ENCODE measurements at places on chromosomes 2 and 18.
A peak's percentile ranks its signal among the peaks of the same experiment; 100 is the strongest.

DNA sequence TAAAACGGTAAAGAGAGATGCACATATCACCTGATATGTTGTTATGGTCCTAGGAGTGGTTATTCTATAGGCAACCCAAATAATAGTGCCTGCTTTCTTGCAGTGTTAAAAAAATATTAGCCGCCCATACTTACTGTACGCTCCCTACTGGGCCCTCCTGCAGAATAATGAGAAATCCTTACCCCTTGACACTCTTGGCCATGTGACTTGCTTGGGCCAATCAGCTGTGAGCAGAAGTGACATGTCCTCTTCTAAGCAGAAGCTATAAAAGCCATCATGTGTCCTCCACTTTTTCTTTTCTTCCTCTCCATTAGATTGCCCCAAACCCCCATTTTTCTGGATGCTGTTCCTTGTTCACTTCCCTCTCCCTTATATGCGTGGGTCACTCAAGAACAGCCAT lies 90.5 kb upstream of the SPRED2 start:
- no peak for DNase-seq

DNA sequence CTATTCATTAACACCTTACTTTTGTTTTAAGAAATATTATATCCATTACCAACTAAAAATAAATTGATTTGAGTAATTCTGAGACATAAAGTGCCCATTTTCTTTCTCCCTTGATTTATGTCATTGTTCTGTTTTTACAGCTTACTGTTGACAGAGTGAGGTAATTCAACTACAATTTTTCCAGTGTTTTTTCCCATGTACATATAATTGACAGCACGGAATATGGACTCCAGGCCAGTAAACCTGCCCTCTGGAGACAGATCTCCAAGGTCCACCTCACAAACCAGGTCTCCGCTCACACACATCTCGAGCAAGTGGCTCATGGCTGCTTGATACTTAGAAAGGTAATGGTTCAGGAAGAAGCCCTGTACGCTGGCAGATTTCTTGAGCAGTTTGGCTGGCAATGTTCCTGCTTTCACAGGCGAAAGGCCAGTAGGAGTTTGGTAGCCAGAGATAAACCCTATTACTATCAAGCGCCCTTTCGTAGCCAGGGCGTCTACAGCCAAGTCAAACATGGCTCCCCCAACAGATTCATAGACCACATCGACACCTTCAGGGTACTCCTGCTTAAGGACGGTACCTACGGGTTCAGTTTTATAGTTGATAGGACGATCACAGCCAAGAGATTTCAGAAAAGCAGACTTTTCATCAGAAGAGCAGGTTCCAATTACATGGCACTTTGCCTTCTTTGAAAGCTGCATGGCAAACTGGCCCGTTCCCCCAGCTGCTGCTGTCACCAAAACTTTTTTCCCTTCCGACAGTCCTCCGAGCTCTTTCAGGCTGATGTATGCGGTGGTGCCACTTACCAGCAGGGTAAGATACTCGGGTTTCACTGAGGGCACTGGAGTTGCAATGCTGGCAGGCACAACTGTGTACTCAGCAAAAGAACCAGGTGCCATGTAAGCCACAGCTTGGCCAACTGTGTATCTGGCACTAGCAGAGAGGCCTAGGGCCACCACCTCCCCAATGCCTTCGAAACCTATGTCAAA lies 7.4 kb downstream of the PTGR3 start:
- DNase-seq, result no peak

DNA sequence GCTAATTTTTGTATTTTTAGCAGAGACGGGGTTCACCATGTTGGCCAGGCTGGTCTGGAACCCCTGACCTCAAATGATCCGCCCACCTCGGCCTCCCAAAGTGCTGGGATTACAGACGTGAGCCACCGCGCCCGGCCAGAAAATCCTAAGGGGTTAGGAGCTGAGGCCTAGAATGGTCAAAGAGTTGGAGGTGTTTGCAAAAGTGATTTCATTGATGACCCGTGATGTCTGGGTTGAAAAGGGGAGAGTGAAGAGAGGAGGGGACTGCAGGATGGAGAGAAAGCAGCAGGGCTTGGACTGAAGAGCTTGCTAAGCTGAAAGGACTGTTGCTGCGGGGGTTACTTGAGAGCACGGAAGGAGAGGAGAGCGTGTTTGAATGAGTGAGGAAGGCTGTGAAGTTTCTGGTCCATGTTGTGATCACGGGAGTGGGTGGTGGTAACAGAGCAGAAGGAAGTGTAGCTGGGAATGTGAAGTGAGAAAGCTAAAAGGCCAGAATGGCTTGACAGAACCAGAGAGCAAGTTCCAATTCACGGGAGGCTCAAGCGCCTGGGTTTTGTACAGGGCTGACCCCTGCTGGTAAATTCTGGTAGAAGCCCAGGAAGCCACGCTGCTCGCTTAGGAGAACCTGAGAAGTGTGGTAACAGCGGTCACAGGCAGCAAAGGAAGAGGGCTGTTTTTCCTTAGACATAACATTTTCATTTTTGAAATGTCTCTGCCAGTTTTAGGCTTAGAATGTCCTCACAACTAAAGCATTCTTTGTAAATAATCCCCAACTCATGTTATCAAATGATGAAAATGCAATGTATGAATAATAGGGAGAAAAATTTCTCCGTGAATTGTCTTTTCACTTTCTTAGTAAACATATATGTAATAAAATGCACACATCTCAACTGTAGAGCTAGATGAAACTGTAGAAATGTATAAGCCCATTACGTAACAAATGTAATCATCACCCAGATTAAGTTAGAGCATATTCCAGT lies 40.5 kb upstream of the ACTR2 start:
- DNase-seq, result peak; percentile 68

DNA sequence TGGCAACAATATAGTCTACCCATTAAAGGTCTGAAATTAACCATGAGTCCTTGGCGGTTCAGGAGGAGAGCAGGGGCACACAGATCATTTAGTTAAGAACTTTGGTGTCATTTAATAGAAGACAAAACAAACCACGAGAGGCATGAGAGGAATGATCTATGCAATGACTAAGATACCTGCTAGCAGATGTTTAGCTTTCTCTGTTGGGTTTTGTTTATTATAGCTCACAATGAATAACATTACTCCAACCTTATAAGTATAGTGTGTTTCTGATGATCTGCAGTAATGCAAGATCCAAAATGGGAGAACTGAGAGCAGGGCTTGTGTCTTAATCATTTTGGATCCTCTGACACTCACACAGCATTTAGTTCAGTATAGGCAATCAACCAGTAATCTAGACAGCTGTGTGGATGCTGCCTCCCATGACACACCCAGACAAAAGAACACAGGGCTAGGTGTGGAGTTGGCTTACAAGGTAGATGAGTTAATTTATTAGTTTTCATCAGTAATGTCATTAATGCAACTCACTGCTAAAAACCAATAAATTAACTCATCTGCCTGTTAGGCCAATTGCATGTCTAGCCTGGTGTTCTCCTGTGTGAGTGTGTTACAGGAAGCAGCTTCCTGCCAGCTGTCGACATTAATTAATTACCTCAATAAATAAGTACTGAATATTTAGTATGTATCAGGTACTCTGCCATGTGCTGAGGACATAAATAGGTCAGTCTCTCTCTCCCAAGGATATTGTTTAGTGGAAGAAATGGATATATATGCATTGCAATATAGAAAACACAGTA lies 92.3 kb downstream of the CLIP4 start:
- DNase-seq, result no peak

DNA sequence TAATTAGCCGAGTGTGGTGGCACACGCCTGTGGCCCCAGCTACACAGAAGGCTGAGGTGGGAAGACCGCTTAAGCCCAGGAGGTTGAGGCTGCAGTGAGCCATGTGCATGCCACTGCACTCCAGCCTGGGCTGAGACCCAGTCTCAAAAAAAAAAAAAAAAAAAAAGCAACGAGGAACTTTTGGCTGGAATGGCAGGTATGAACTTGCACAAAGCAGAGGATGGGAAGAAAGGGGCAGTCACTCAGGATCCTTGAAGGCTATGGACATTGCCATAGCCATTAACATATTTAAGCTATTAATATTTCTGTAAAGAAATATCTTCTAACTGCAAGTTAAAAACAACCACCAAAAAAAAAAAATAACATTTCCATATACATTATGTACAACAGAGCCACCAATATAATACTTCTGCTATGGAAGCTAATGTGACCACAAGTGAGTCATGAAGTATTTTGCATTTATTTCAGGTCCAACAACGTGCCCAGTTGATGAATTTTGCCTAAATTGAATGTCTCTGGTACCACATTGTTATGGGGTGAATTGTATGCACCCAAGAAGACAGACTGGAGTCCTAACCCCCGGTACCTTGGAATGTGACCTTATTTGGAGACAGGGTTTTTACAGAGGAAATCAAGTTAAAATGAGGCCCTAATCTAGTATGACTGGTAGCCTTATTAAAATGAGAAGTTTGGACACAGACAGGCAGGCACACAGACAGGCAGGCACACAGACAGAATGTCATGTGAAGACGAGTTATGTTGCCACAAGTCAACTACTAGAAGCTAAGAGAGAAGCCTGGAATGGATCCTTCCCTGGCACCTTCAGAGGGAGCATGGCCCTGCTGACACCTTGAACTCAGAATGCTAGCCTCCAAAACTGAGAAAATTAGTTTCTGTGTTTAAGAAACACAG lies 102.8 kb downstream of the RBMS1 start:
- DNase-seq, result no peak

DNA sequence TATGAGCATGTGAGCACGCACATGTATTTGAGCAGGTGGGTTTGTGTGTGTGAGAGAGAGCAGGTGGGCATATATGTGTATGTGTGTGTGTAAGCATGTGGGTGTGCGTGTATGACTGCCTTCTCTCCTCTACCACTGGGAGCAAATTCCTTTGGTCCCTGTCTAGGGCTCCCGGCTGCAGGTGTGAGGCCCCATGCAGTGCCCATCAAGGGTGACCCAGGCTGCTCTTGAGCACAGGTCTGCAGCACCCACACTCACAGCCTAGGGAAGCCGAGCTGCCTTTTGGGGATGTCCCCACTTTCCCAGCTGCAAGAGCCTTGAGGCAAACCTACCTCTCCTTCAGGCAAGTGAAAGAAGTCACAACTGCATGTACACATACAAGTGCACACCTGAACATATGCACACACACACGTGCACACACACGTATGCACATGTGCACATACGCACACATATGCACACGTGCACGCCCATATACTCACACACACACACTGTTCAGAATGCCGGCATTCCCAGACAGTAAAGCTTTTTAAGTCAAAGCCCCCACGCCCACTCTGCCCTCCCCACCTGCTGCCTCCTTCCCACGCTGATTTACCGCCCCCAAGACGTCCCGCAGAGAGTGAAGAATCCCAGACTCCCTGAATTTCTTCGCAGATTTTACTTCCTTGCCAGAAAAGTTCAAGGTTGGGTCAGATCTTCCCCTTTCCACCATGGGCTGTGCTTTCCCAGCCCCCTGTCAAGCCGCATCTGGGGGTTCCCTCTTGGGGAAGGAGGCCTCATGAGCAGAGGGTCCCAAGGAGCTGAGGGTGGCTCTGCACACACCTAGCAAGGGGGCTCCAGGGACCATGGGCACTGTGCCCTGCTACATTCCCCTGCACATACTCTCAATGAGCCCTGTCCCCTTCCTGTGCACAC lies 170.6 kb downstream of the TWIST2 start:
- no peak for DNase-seq

DNA sequence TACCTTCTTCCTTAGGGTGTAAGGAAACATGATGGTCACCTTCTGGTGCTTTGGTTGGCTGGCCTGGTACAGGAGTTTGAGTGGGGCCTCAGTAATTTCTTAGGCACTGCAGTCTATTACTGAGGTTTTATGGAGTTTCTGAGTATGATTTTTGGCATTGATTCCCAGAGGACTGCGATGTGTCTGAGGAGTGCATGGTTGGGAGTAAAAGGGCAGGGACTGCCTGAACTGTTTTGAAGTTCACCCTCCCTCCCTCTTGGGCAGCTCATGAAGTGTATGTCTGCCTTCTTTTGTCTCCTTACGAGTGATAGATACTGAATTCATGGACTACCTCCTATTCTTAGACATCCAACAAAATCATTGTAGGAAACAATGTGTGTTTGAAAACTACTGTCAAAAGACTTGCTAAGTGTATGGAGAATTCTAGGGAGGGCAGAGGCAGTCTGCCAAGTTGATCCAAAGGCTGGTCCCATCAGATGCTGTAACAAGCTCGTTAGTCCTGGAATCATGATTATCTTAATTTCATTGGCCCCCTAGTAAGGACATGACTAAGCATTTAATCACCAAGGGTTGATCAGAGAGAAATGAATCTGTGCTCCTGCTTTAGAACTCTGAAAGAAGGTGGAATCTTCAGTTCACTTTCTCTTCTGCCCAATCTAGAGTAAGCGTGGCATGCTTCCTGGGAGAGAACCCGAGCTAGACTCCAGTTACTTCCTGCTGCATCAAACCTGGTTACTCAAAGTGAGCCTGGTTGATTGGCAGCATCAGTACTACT lies 26.5 kb downstream of the LYPD6B start:
- no peak for DNase-seq

GRCh38 chr2:38409156-38410102 lies 32.4 kb upstream of the ATL2 start:
- no peak for DNase-seq

GRCh38 chr2:191299010-191299409 lies 53.8 kb downstream of the MYO1B start:
- DNase-seq, result no peak

DNA sequence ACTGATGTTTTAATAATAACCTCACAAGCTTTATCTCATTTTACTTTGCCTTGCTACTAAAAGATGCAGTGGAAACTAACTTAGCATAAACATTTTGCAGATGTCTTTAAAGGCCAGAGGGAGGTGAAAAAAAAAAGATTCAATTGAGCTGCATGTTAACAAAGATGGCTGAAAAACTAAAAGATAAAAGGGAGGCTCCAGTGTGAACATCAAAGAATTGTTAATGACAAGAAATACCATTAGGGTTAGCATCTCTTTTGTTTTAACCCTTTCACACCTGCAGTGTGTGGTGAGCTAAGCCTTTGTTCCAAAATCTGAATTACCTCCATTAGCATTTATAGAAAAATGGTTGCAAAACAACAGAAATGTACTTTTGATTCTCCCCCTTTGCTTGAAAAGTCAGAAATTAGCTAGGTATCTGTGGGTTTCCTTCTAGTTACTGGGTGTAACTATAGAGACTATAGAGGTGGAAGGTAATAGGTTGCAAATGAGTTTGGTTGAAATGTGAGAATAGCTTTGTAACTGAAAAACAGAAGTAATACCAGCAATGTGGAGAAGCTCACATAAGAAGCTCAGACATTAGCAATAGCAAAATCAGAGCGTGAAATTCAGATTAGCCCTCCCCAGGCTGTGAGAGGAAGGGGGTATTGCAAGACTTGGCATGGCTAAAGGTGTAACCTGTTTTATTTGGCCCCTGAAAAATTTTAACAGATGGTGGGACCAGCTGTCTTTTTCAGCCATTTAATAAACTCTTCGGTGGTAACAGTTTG lies 34.8 kb upstream of the SP5 start:
- no peak for DNase-seq

GRCh38 chr2:104026725-104027124 lies 827.2 kb upstream of the POU3F3 start:
- no peak for DNase-seq

GRCh38 chr18:58321986-58322385 lies 278.0 kb downstream of the NEDD4L start:
- DNase-seq, result peak; percentile 70

GRCh38 chr2:128783896-128784295 lies 465.2 kb upstream of the HS6ST1 start:
- no peak for DNase-seq

GRCh38 chr2:73156539-73157124 lies 43.9 kb upstream of the RAB11FIP5 start:
- peak; percentile 38 for DNase-seq

GRCh38 chr2:216490061-216490460 lies 8.6 kb upstream of the RPL37A start:
- DNase-seq, result no peak

GRCh38 chr18:73979742-73980141 lies 167.9 kb downstream of the FBXO15 start:
- DNase-seq, result no peak
